Hippocampal formation (tissue), 2 donors: ENCODE measurements at places on chromosomes 3 and 15.

DNA sequence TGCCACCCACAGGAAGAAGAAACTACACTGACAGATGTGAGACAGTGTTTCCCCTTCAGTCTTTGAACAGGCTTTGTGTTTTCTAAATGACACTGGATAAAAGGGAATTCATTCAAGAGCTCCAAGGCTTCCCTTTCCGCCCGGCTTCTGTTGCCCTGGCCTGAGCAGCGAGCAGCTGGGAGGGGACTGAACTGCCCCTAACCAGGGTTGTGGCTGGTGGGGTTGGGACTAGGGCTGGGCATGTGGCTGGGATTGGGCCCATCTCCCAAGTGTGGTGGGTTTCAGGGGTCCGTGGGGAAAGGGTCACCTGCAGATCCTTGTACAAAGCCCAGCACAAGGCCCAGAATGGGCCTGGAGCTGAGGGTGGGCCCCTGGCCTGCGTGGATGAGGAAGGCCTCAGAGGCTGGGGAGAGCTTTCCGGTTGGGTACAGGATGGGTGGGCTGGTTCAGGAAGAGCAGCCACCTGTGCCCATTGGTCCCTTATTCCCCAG lies 10.4 kb downstream of the VILL start:
- DNase-seq, result no peak

GRCh38 chr3:101243285-101244211 lies 76.8 kb downstream of the IMPG2 start:
- no peak for DNase-seq

GRCh38 chr3:119177321-119177720 lies 3.9 kb downstream of the UPK1B start:
- DNase-seq, result no peak

- DNase-seq, result no peak
These were observed 68.9 kb downstream of the RNF13 start for GRCh38 chr3:149881879-149882278.

- DNase-seq, result no peak
These were observed 12.4 kb downstream of the GNAI2 start for GRCh38 chr3:50248387-50248786.

GRCh38 chr15:101135532-101136166 lies 116.2 kb downstream of the CHSY1 start:
- DNase-seq, result no peak

GRCh38 chr3:137764563-137765309 lies 621 bp downstream of the SOX14 start:
- no peak for DNase-seq

GRCh38 chr15:27671819-27672437 lies 427.2 kb downstream of the OCA2 start:
- peak; percentile 15 for DNase-seq

DNA sequence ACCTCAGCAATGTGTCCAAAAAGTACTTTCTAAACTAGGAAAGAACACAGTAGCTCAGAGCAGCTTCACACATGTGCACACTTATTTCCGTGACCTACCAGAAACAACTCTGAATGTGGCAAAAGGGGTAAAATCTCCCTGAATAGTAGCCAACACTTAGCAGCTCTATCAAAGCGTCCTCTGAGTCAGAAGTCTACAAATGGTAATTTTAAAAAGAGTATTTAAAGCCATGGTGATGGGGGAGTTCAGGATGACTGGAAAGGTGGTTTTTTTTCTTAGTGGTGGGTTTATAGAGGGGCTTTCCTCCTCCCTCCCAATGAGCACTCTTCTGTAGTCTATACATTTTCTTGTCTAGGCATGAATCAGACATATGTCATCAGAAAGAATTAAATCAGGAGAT lies 223.8 kb upstream of the PRICKLE2 start:
- DNase-seq, result no peak

DNA sequence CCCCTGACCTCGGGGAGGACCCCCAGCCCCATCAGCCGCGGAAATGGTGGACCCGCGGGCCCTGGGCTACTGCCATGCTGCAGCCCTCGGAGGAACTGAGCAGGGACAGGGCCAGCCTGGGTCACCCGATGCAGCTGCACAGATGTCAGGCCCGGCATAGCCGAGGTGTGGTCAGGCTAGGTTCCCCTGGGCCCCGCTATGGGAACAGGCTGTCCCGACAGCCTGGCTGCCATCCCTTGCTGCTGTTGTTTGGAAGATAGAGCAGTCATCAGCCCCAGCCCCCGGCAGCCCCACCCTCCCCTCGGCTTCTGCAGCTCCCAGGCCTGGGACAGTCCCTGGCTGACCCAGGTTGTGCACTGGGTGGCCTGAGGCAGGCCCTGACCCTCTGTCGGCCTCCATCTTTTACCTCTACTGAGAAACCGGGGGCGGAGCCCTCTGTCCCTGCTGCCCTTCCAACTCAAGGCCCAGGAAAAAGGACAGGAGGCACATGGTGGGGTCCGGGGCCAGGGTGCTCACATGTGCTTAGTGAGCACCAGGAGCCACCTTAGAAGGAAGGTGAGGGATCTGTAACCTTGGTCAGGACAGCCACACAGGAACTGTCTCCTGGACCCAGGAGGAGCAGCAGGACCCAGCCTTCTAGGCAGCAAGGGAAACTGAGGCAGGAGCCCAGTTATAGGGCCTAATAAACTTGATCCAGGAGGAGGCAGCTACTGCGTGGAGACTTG lies 31.5 kb upstream of the FBLN2 start:
- DNase-seq, result no peak

DNA sequence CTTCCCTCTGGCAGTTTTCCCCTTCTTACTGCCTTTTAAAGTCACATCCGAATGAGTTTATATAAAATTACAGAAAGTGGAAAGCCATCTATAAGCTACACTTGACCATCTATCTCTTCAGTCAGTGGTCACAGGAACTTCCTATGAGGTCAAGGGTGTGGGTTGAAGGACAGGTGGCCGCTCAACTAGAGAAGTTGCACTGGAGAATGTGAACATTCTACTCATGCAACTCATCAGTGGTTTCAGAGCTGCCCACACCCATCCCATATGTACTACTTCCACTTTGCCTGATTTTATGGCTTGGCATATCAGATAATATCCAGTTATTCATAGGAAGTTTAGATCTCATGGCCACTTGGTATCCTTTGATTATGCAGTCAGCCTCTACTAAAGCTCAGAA lies 57.4 kb upstream of the TMEM158 start:
- no peak for DNase-seq

DNA sequence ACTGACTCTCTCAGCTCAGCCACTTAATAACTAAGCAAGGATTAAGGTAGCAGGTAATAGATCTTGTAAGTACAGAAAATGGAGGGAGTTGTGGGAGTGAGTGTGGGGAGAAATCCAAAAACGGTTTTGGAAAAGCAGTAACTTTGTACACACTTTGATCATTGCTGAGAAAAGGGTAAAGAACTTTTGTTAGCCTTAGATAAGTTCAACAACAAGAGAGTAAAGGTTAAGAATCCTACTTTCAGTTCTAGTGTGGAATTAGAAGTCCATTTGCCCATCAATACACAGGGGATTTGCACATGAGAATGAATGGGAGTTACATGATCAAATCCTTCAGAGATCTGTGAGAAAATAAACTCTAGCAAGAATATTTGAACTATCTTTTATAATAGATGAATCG lies 528.7 kb downstream of the SOX2 start:
- DNase-seq, result no peak
